ENCODE measurements at places on chromosomes 3 and 15.

- DNase-seq = no peak
Measured at GRCh38 chr15:56758770-56759449, 25.6 kb upstream of the ZNF280D start.

DNA sequence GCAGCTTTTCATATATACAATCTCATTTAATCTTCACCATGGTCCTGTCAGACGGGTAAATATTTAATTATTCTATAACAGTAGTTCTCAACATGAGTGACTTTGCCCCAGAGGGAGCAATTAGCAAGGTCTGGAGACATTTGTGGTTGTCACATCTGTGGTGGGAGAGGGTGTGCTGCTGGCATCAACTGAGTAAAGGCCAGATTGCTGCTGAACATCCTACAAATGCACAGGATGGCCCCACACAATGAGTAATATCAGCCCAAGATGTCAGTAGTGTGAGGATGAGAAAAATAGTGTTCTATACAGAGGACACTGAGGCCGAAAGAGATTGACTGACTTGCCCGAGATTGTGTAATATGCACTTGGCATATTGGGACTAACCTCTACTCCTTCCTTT, 156.0 kb downstream of the AGBL1 start:
- no peak for DNase-seq

- no peak for DNase-seq
Measured at GRCh38 chr3:129747136-129747535, 140.7 kb upstream of the PLXND1 start.

DNA sequence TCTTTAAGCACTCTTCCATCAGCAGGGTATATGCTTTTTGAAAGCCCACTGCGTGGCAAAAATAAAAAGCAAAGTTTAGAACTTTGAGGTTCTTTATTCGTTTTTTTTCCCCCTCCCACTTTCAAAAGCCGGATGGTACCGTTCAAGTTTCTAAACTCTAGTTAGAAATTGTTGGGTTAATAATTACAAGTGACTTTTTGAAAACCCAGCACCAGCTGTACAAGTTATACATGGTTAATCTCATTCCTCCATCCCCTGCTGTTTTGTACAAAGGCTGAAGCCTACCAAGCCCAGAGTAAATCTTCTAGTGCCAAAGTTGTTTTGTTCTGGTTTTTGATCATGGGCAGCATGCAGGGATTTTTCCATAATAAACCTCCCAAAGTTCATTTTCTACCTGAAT, 48.6 kb downstream of the WDR72 start:
- no peak for DNase-seq

DNA sequence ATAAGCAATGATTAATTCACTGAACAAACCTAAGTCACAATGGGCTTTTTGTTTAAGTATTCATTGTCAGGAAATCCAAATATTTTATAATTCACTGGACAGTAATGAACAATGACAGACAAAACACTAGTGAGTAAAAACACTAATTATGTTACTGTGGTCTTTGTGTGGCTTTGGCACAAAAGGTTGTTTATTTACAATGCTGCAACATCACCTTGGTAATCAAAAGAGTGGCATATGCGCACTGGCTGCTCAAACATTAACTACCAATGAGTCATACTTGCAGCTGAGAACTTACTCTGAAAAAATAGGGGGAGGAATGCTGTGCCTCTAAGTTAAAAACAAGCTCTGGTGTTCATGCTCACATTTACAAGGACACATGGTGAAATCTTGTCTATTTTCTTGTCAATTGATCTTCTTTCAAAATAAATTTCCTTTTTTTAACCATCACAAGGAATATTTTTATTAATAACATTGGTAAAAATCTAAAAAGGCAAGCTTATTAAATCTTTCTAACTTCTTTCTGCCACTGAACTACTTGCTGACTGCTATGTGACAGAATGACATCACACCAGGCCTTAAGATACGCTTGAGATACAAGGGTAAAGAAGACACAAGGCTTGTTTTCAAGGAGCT, 85.2 kb upstream of the PPIB start:
- peak; percentile 79 for DNase-seq

- no peak for DNase-seq
Measured at GRCh38 chr3:71580636-71581456, 2.7 kb downstream of the FOXP1 start.

DNA sequence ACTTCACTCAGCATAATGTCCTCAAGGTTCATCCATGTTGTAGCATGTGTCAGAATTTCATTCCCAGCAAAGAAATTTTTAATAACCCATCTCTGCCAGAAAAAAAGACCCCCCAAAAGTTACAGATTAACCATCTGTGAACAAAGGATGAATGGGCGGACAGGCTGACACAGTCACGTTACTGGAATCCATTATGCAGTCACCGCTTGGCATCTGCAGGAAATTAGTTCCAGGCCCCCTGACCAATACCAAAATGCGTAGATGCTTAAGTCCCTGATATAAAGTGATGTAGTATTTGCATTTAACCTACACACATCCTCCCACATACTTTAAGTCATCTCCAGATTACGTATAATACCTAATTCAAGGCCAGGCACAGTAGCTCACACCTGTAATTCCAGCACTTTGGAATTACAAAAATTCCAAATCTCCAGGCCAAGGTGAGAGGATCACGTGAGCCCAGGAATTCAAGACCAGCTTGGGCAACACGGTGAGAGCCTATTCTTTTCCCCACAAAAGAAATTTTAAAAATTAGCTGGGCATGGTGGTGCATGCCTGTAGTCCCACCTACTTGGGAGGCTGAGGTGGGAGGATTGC, 1.5 kb upstream of the SLC12A8 start:
- no peak for DNase-seq

- peak; percentile 43 for DNase-seq
Measured at GRCh38 chr3:15097891-15098290, 1.1 kb downstream of the RBSN start.

- DNase-seq = no peak
Measured at GRCh38 chr3:56867671-56868070, 65.9 kb upstream of the ARHGEF3 start.

DNA sequence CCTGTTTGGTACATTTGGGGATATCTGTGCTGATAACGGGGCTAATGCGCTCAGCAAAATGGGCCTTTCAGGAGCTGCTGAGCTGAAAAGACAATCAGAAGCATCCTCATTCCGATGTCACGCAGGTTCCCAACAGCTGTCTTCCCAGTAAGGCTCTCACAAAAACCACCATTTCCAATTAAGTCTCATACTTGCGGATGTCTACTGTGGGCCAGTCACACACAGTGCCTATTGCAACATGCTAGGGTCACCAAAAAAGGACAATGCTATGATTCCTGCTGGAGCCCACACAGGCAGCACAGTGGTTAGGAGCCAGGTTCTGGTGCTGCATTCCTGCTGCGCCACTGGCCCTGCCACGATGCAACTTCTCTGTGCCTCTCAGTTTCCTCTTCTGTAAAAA, 16.4 kb upstream of the LDHAL6B start:
- no peak for DNase-seq

DNA sequence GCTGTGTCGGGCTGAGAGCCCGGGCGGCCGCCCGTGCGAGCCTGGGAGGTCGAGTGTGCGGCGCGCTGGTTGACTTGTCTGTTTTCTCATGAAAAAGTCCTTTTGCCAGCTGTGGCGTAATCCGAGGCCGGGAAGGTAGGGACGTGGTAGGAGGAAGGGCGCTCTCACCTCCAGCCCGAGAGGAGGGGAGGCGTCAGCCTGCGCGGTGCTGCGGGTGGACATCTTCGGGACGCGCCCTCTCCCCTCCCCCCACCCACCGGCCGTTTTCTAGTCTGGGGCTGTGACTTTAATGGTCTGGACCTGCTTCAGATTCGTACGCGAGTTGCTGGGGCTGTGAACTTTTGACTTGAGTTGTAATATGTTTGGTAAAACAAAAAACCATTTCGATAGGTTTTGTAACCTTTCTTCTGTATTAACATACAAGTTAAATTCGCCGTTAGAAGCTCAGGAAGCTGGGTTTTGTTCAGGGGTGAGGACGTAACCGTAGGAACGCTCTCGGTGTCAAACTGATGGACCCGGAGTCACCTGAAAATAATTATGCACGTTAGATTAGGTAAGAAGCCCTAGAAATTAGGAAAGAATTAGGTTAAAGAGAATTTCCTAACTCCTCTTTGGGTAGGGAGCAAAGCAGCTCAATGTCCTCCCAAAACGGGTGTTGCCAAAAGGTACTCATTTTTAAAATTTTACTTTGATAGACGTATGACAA, 762 bp downstream of the NCK1 start:
- peak; percentile 20 for DNase-seq

DNA sequence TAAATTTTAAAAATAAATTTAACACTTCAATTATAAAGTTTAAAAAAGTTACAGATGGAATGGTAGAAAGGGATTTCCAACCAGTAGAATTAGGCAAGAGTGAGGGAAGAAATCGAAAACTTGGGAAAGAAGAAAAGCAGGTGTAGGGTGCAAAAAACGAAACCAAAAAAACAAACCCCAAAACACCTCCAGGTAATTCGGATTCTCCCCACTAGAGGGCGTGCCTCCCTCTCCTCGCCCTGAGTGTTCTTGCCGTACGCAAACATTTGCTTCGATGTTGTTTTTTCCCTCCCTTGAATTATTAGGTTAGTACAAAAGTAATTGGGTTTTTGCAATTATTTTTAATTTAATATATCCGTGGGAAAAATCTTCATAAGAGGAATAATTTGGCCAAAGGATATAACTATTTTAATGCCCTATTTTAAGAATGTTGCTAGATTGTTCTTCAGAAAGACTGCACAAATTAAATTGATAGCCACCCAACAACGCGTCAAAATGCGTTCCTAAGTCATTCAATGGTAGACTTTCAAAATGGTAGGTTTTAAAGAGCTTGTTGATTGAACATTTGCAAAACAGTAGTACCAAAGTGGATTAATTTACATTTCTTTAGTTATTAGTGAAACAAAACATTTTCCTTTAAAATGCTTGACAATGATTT, 63.7 kb downstream of the SLC30A4 start:
- peak; percentile 87 for DNase-seq

DNA sequence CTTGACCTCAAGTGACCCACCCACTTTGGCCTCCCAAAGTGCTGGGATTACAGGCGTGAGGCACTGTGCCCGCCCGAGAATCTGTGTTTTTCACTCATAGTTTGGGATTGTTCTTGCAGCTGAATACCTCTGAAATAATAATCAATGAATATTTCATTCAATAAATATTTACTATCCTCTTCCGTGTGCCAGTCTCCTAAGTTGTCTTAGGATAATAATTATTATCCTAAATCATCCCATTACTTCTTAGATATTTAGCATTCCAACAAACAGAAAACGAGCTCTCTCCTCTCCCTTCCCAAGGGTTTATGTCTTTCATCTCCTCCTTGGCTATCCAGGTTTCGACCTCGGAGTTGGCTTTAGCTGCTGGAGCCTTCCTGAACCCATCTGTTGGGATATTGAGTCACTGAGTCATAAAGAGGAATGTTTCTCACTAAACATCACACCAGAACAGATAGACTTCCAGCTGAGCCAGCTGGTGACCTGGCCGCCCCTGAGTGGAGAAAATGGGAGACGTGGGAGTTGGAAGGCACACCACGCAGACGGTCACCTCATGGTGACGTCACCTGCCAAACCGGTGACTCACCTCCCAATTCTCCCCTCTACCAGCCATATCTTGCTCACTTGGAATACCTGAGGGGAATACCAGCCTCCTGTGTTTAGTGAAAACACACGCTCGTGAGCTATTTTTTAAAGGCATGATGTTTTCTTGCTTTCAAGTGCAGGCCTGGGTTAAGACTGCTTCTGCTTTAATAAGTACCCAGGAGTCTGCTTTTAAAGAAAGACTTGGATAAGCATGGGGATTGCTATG, 43.9 kb downstream of the BHLHE40 start:
- no peak for DNase-seq

DNA sequence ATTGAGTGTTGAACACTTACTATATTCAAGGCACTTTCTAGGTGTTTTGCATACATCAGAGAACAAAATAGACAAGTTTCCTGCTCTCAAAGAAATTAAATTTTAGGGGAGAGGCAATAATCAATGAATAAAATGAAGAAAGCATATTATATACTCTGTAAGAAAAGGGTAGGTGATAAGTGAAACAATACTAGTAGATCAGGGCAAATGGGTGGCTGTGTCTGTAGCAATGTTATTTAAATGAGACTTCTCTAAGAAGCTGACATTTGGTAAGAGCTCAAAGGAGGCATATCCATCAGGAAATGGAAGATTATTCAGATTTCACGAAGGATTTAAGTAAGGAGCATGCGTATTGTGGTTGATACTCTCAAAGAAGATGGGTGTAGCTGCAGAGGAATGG, 1291.6 kb downstream of the NSUN3 start:
- DNase-seq = no peak

GRCh38 chr15:39344662-39345141, 236.2 kb upstream of the THBS1 start:
- DNase-seq = no peak

GRCh38 chr15:69713726-69714559, 261.3 kb downstream of the RPLP1 start:
- DNase-seq = peak; percentile 86

GRCh38 chr3:131174752-131175151, 148.1 kb downstream of the NEK11 start:
- DNase-seq = peak; percentile 29

- no peak for DNase-seq
Measured at GRCh38 chr3:40780925-40781406, 256.2 kb downstream of the ZNF621 start.

GRCh38 chr3:100006570-100007271, 107.6 kb downstream of the FILIP1L start:
- DNase-seq = no peak

DNA sequence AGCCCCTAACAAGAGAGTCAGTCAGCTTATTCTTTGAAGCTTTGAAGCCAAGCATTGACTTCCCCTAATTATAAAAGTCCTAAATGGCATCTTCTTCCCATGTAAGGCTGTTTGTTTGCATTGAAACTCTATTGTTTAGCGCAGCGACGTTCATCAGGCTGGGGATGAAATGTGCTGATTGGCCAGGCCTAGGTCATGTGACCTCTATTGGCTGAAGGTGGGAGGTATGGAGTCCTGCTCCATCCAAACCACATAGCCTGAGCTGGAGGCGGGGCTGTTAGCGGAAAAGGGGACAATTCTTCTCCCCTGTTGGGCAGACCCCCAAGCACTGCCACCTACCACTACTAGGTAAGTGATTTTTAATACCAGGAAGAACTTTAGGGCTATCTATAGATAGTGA, 145.3 kb upstream of the PRR23C start:
- no peak for DNase-seq

DNA sequence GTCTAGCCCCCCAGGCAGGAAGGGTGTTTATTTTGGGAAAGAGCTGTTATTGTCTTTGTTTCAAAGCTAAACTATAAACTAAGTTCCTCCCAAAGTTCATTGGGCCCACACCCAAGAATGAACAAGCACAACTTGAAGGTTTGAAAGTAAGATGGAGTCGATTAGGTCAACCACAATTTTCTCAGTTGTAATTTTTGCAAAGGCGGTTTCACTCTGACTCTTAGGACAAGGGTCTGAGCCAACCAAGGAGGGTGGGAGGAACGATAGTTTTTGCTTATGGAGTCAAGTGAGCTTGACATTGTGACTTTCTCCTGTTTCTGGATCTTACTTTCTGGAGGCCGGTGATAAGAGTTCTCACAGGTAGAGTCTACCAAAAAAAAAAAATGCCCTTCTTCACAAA, 5.8 kb upstream of the ZNF770 start:
- DNase-seq = no peak

- peak; percentile 71 for DNase-seq
Measured at GRCh38 chr15:84734794-84735479, 13.5 kb upstream of the ZNF592 start.

- DNase-seq = no peak
Measured at GRCh38 chr3:103968751-103969150, 1398.0 kb upstream of the ALCAM start.

- no peak for DNase-seq
Measured at GRCh38 chr3:42511201-42511600, 8.8 kb downstream of the VIPR1 start.

- DNase-seq = no peak
Measured at GRCh38 chr3:64759811-64760210, 72.0 kb upstream of the ADAMTS9 start.

All from CD4-positive, alpha-beta T cell treated with Interleukin-2 at 100 ng/mL for 4 hours (primary cell).